Activated T-helper 1 cell treated with Interleukin-2 at 50 U/mL for 16 hours (primary cell): ENCODE measurements at places on chromosomes 3 and 15.

DNA sequence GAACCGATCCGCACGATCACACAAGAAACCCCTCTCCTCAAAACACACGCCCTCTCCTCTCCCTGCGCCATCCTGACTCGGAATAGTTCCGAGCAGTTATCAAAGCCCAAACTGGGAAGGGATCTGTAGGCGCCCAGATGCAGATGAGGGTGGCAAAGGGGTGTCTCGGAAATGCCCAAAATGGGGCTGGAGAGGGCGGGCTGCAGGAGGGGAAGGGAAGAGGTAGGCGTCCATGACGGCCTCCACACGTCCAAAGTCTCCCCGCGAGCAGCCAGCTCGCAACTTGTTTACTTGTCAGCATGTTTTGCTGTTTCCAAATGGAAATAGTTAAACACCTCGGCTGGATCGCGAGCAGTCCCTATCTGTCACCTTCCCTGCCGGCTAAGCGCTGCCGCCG lies 1.5 kb downstream of the NTRK3 start:
- no peak for DNase-seq

GRCh38 chr3:74630602-74631001 lies 16.1 kb upstream of the CNTN3 start:
- no peak for DNase-seq

DNA sequence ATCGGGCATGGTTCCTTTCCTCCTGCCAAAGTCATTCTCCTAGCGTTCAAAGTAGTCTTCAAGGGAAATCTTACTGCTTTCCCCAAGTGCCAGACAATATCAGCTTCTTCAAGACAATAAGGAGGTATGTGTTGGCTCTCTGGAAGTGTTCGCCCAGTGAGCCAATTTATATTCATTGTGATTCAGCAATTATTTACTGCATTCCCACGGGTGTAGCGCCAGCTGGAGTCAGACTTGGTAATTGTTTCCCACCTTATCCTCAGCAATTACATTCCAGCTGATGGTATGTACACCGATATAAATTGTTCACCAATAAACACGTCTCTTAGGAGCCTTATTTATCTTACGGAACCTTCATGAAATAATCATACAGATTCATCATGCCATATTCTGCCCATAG lies 103.6 kb upstream of the CTNNB1 start:
- DNase-seq = no peak

DNA sequence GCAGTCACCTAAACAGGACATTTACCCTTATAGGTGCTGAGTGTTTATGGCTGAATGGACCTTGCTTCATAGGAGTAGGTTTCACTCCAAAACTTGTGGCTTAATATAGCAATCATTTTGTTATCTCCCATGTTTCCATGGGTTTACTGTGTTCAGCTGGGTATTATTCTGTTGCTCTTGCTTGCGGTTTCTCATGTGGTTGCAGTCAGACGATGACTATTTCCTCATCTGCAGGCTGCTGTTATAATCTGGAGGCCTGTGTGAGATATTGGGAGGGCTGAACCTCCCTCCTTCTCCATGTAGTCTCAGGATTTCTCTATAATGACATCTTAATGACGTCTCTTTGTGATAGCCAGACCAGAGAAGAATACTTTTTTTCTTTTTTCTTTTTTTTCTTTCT lies 98.1 kb downstream of the ZPLD1 start:
- no peak for DNase-seq

DNA sequence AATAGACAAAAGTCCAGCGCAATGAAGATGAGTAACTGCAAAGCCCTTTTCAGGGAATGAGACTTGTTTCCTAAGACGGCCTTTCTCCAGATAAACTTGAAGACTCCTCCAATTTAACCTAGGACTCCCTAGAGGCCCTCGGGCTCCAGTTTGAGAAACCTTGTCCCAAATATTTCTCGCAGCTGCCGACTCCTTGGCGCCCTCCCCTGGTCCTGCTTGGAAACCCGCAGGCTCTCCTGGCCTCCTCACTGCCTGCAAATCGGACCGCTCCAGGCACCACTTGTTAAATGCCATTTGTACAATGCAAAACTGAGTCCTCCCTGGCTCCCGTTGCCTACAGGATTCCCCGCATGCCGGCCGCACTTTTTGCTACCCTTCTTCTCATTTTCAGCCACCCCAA lies 36.8 kb downstream of the MUC4 start:
- DNase-seq = no peak

DNA sequence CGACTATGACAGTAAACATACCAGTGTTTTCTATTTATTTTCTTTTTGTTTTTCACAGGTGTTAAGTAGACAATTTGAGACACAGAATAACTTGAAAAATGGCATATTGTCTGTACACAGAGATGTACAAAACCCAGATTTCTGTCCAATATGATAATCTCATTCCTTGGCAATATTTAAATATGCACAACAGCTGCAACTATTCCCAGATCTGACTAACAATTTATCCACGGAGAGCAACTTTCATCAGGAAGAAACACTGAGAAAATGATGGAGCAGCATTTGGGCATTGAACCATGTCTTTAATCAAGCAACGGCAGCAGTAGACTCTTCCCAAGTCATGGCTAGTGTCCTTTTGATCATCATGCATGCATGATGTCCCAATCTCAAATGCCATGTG lies 452.6 kb downstream of the ZPLD1 start:
- no peak for DNase-seq

DNA sequence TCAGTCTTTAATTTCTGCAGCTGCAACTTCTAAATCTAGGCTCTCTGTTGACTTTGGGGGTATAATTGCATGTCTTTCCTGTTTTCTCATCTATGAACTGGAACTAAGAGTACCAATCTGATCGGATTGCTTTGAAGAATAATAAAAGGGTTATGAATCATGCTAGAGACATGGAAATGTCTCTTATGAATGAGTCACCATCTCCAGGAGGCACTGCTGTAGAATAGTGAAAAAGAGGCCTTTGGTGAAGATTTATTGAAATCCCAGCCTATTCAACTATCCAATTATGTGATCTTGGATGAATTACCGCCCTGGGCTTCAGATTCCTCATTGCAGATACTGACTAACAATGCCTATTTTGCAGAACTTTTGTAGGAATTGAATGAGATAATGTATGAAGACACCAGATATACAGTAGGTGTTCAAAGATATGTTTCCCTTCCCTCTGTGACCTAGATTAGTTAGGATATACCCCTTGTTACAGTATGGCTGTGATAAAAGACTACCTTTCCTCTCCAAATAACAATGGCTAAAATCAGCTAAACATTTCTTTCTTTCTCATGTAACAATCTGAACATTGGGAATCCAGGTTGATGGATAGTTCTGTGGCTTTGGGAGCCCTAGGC lies 11.5 kb upstream of the CMTM8 start:
- DNase-seq = no peak

- no peak for DNase-seq
Observed at GRCh38 chr3:23489300-23490158, 286.4 kb downstream of the UBE2E2 start.

GRCh38 chr3:72721683-72722381 lies 126.4 kb downstream of the SHQ1 start:
- DNase-seq = no peak

GRCh38 chr15:62795700-62796695 lies 246.5 kb upstream of the TPM1 start:
- DNase-seq = no peak

GRCh38 chr3:134371542-134372324 lies 2.5 kb downstream of the AMOTL2 start:
- no peak for DNase-seq
